ENCODE measurements at places on chromosomes 11 and 22.
A peak's percentile ranks its signal among the peaks of the same experiment; 100 is the strongest.

GRCh38 chr11:4195909-4196308 is 101.3 kb downstream of the RRM1 start:
- no peak for DNase-seq

GRCh38 chr11:36631774-36632173 is 33.7 kb upstream of the RAG2 start:
- no peak for DNase-seq

GRCh38 chr11:877565-877964 is 33.0 kb downstream of the CHID1 start:
- no peak for DNase-seq

GRCh38 chr22:17772249-17772957 is 1.9 kb downstream of the BID start:
- DNase-seq = no peak

- peak; percentile 74 for DNase-seq
These were observed 1.6 kb downstream of the PIM3 start for GRCh38 chr22:49962012-49962750.

GRCh38 chr11:117814766-117815261 is 9.7 kb downstream of the FXYD2 start:
- DNase-seq = no peak

DNA sequence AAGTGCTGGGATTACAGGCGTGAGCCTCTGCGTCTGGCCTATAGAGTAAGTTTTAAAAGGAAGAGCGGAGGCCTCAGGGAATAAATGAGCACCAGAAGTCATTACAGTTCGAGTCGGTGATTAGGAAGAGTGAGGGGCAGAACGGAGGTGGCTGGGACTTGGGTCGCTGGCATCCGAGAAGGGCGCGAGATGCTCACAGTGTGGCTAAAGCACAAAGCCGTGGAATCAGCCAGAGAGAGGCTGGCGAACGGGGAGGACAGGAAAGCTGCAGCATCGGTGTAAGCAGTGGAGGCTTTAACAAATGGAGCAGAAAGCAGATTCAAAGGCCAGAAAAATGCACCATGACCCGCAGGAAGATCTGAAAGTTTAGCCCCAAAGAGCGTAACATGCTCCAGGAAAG is 2.7 kb upstream of the KRTAP5-4 start:
- no peak for DNase-seq

GRCh38 chr22:24905909-24906308 is 40.6 kb downstream of the LHFPL7 start:
- DNase-seq = no peak

DNA sequence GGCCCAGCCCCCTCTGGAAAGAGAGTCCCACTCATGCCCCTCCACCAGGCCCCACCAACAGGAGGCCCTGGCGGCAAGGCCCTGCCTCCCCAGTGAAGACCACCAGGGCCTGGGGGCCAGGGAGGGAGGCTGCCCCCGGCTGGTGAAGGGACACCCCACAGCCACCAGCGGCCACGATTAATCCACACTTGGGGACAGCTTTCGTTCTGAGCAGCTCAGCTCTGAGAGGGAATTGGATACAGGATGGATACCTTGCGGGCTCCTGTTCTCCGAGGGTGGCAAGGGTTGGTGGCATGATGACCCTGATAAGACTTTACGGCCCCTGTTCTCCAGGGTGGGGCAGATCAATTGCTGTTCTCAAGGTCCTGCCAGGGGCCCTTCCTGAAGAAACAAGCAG is 6.9 kb upstream of the NLRP6 start:
- no peak for DNase-seq

GRCh38 chr11:130847517-130847916 is 68.8 kb downstream of the SNX19 start:
- peak; percentile 54 for DNase-seq

GRCh38 chr22:35307892-35308291 is 8.2 kb downstream of the TOM1 start:
- no peak for DNase-seq

DNA sequence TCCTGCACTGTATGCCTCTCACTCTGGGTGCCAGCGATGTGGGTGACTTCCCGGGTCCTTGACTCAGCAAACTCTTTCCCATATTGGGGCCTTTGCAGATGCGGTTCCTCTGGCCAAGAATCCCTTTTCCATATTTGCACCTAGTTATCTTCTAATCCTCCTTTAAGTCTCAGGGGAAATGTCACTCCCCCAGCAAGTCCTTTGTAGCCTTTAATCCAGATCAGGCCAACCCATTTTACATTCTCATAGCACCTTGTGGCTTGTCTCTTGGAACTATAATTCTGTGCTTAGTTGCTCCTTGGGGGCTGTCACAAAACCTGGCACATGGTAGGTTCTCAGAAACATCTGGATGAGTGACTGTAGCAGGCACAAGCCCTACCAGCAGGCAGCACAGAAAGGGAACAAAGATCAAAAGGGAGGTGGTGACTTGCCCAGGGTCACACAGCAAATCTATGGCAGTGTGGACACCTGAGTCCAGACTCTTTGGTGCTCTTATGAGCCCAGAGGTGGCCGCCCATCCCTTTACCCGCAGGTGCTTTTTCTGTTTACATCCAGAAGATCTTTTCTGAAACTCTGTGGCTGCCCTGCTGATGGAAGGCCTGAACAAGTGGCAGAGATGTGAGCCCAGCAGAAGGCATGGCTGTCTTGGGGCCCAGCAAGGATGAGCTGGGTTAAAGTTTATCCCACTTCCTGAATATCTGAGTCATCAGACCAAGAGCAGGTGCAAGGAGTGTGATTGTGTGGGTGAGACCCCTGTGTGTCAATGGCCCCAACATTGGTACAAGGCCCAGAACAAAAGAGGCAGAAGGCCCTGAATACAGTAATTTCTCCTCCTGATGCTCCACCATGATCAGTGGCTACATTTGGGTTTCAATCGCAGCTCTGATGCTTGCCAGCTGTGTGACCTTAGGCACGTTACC is 78.6 kb upstream of the GRK3 start:
- DNase-seq = no peak
